ENCODE measurements at places on chromosomes 3 and 15.
A peak's percentile ranks its signal among the peaks of the same experiment; 100 is the strongest.

- no peak for DNase-seq
Observed at GRCh38 chr3:59235634-59236012, 185.8 kb upstream of the CFAP20DC start.

- DNase-seq: peak; percentile 79
Observed at GRCh38 chr15:73972984-73973682, 19.0 kb downstream of the STOML1 start.

DNA sequence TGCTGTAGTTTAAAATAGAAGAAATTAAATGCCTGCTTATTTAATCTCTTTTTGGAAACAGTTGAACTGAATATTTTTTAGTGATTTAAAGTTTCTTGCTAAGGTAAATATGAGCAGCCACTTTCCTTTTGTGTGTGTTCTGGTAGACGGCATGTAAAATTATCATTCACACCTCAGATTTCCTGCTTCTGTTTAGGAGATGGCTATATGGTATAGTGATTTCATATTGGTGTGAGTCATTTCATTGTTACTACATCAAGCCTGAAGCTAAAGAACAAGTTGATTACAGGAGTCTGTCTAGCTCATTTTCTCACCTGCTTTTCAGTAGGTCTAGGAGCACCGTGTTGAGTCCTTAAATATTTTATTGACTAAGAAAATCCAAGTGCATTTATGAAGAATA, 2.2 kb downstream of the LRCH3 start:
- DNase-seq: peak; percentile 68

- DNase-seq: no peak
Observed at GRCh38 chr15:88654430-88655102, 15.8 kb downstream of the ISG20 start.

DNA sequence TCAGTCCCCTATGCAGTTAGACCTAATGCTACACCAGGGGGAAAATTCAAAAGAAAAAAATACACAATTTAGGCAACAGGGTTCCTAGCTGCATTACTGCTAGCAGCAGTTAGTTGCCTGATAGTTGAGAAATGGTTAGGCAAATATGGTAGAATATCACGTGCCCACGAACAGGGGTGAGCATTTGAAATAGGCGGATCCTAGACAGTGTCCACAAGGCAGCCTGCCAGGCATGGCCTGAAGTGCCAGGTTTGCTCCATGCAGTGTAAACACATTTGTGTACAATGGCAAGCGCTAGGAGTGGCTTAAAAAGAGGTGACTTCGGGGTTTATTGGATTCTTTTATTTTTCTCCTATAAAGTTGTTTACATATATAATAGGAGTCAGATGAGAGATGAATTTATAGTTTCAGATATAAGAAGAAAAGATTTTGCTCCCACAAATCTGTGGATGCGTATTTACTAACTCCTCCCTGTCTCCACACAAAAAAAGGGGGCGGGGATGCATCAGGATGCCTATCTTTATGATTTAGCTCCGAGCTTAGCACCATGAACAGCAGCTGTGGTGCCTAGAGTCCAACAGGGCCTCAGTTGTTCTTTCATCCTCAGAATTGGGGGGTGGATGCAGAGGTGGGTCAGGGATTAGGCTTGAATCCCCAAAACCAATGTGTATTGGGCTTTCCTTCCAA, 3.9 kb upstream of the TGM4 start:
- DNase-seq: no peak

GRCh38 chr3:29827756-29828155, 546.9 kb downstream of the RBMS3 start:
- DNase-seq: no peak

- DNase-seq: peak; percentile 40
Observed at GRCh38 chr3:197398286-197398878, 100.0 kb upstream of the DLG1 start.

DNA sequence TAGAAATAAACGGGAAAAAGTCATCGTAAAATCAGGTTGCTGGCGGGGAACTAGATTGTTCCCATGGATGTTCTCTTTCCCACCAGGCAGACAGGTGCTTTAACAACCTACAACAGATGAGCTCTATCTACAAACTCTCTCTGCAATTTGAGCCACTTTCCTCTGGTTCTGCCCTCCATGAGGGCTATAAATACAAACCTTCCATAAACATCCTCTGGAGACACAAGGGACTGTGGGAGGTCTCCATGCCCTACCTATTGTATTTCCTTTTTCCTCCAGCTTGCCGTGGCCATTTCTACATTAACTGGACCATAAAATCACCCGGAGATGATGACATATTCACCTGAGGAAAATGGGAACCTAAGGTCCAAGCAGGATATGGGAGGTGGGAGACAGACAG, 151.1 kb downstream of the GABRB3 start:
- no peak for DNase-seq

DNA sequence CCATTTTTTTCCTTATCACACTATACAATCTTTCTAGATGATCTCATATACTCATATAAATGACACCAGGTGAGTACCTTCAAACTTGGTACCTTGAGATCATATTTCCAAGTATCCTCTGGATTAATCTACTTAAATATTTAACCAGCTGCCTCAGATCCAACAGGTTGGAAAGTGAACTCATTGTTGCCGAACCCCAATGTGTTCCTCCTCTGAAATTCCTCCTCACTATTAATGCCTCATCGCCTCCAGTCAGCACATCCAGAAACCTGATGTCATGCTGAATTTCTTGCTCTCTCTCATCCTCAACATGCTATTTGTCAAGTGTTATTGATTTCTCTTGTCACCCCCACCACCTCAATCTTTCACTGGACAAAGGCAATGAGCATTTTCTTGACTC, 221.8 kb downstream of the FMN1 start:
- DNase-seq: no peak

DNA sequence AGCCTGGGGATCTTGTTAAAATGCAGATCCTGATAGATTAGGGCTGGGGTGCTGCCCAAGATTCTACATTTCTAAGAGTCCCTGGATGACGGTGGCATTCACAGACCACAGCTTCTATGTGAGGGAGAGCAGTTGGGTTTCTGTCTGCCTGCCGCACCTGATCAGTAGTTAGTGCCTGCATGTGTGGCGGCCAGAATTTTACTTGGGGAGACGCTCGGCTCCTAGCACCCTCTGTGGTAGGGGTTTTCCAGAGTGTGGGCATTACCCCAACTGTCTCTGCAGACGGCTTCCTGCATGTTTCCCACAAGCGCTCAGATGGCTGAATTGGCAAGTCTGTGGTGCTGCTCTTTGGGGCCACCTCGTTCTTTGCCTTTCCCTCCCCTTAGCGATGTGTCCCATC, 8.3 kb downstream of the GHRL start:
- DNase-seq: no peak

- DNase-seq: peak; percentile 69
Observed at GRCh38 chr3:5187920-5188418, 462 bp downstream of the EDEM1 start.

- no peak for DNase-seq
Observed at GRCh38 chr15:32641517-32642059, at the start of gene SCG5. Gene SCG5, plus strand, starts transcription at chr15:32641710. Its CDS starts 1,883 bp downstream, at chr15:32643593.

DNA sequence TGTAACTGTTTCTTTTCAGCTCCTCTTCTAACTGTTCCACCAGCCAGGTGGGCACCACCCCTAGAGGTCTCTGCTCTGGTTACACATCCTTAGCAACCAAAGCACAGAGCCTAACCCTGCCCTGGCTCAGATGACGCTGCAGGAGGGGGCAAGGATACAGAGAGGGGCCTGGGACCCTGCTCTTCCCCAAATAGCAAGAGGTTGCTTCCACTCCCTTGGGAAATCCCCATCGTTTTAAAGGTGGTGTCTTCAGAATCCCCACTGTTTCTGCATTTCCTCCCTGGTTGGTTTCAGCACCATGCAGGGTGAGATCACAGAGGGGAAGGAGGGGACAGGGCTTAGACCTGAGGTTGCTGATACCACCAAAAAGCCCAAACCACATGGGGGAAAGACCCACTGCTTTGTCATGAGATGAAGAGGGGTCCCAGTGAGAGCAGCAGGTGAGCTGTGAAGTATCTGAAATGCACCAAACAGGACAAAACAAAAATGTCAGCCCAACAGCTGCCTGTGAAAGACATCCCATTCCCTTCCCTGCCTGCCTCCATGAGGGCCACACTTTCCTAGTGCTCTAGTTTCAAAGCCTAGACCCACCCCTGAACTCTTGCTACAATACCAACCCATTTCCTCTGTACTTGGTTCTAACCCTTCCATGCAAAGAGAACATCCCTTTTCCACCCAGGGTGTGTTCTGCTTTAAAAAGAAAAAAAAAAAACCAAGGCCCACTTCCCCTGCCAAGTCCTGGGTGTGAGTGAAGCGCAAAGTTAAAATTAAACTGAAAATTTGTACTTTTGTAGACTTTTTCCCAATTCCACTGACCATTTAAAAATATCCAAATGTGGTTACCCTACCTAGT, 29.0 kb downstream of the ANP32A start:
- DNase-seq: peak; percentile 88

DNA sequence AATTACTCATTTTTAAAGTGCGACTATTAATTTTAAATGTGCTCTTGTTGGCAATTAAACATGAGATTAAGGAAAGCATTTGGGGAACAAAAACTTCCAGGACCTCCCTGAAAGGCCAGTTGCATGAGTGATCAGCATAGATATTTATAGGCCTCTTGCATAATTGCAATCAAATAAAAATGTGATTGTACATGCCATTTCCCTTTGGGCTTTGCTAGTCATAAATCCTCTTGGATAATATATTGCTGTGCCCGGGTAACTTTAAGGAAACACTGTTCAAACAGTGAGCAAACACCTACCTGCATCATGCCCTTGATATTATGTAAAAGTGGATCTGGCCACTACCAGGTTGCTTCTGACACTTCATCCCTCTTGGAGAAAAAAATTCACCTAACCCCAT, 239.1 kb downstream of the MCTP2 start:
- no peak for DNase-seq

- no peak for DNase-seq
Observed at GRCh38 chr3:136731274-136731884, 20.8 kb downstream of the STAG1 start.

- DNase-seq: no peak
Observed at GRCh38 chr15:36940636-36941260, 159.6 kb downstream of the MEIS2 start.

DNA sequence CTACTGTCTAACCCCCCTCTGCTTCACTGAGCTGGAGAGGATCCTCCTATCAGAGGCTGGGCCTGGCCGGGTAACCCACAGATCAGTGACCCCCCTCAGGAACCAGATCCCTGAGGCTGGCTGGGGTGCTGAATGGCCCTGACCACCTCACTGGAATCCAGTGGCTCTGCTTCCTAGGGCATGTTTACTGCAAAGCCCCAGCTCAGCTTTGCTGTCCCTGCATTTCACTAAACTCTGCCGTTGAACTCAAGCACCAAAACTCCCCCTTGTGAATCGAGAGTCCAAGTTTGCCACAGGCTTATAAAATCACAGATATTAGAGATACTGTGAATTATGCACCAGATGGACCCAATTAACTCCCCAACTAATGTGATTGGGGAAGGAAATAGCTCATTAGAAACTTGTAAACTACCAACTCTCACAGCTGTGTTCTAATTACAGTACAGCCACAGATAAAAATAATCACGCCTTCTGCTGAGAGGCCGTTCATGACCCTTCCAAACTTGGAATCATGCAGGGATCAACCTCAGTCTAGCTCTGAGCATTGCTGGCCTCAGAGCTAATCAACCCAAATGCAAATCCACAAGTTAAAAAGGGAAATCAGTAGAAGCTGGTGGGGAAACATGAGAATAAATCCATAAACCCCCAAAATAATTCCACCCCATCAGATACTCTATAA, 47.0 kb downstream of the OCA2 start:
- no peak for DNase-seq

- no peak for DNase-seq
Observed at GRCh38 chr3:119541547-119541946, 17.9 kb downstream of the CD80 start.

- DNase-seq: peak; percentile 51
Observed at GRCh38 chr3:184540777-184541681, 20.6 kb upstream of the EPHB3 start.

DNA sequence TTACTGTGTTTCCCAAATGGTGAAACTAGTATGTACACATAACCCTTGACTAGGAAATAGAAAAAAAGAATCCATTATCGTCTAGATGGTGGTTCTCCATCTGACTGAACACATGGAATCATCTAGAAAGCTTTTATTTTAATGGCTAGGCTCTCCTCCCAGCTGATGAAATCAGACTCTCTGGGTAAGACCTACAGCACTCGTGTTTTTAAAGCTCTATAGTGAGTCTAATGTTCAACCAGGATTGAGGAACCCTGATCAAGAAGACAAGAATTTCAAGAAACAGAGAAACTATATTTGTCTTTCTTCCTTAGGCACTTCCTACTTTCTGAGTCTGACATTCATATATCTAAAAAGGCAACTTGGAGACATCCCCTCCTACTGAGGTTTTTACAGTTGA, 118.8 kb downstream of the TMCO5A start:
- DNase-seq: peak; percentile 73

DNA sequence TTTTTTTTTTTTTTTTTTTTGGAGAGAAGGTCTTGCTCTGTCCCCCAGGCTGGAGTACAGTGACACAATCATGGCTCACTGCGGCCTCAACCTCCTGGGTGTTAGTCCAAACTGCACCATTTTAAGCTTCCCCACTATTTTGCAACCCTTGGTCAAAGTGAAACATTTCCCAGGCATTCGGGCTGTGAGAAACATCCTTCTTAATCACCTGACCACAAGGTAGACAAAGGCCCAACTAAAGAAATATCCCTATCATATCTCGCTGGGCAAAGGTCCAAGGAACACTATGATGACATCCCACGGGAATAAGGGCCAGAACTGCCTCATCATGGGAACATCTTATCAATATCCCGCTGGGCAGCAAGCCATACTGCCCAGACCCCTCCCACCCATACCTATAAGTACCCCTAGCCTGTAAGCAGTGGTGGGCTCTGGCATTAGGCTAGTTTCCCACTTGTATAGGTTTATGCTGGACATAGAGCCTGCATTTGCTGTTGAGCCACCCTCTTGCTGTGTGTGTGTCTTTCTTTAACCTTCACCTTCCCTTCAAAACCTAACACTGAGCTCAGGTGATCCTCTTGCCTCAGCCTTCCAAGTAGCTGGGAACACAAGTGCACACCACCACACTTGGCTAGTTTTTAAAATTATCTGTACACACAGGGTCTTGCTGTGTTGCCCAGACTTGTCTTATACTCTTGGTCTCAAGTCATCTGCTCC, 95.2 kb downstream of the SEMA5B start:
- no peak for DNase-seq

GRCh38 chr3:158991146-158991705, 189.4 kb downstream of the MFSD1 start:
- no peak for DNase-seq

GRCh38 chr3:114519415-114519814, 225.6 kb downstream of the TIGIT start:
- peak; percentile 28 for DNase-seq

- DNase-seq: peak; percentile 40
Observed at GRCh38 chr15:90184786-90185704, 16.1 kb upstream of the SEMA4B start.

GRCh38 chr15:79858469-79858868, 38.3 kb downstream of the MTHFS start:
- DNase-seq: peak; percentile 10

- no peak for DNase-seq
Observed at GRCh38 chr3:23116081-23116837, 86.9 kb upstream of the UBE2E2 start.

GRCh38 chr3:101066711-101067129, 73.5 kb upstream of the ABI3BP start:
- DNase-seq: no peak

GRCh38 chr3:45950131-45950530, 6.9 kb downstream of the CXCR6 start:
- DNase-seq: no peak

- no peak for DNase-seq
Observed at GRCh38 chr3:125039131-125040100, 16.4 kb downstream of the HEG1 start.

Data from inflammatory macrophage treated with lipopolysaccharide for 4 hours (primary cell).